CD4-positive, alpha-beta T cell treated with Interferon alpha-2 for 1 hour (primary cell): ENCODE measurements at places on chromosomes 12 and 14.

DNA sequence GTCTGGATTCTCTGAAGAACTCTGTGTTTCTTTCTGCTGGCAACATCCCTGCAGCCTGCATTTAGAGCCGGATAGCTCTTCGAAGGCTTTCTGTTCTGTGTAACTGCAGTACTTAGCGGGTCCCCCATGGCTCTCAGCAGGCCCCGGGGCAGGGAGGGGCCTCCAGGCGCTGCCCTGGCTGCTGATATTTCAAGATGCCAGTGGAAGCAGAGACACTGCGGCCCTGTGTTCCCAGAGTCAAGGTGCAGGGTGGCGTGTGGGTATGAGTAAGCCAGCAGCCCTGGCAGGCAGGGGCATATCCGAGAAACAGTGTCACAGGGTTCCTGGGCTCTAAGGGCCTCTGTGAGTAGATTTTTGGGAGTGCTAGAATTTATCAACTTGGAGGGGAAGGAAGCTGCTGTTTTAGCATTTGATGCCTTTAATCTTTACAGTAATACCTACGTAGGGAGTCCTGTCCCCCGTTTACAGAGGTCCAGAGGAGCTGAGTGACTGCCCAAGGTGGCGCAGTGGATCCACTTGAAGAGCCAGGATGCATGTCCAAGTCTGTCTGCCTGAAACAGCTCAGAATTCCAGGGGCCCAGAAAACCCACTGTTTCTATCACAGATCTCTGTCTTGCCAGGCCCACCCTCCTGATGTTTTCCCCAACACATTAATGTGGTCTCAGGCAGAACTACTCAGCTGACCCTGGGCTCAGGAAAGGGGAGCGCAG lies 16.2 kb downstream of the ESRRB start:
- no peak for DNase-seq

DNA sequence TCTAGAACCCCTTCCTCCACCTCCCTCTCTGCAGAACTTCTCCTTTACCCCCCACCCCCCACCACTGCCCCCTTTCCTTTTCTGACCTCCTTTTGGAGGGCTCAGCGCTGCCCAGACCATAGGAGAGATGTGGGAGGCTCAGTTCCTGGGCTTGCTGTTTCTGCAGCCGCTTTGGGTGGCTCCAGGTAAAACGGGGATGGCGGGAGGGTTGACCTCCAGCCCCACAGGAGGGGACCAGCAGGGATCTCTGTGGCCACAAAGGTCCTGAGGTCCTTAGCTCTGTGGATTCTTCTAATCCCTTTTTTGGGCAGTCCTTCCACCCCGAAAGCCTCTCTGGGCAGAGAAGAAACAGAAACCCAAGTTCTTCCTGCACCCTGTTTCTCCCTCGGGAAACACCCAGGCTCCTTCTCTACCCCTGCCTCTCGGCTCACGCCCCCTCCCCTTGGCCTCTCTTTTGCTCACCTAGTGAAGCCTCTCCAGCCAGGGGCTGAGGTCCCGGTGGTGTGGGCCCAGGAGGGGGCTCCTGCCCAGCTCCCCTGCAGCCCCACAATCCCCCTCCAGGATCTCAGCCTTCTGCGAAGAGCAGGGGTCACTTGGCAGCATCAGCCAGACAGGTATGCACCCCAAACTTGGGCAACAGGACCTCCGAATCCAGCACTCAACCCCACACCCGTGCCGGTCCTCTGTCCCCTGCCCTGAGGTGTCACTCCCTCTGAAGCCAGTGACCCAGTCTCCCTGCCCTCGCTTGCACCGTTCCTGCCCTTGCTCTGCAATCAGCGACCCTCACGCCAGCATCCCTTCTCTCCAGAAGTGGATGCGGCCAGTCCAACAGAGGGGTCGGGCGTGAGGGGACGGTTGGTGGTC lies 638 bp downstream of the LAG3 start:
- no peak for DNase-seq

DNA sequence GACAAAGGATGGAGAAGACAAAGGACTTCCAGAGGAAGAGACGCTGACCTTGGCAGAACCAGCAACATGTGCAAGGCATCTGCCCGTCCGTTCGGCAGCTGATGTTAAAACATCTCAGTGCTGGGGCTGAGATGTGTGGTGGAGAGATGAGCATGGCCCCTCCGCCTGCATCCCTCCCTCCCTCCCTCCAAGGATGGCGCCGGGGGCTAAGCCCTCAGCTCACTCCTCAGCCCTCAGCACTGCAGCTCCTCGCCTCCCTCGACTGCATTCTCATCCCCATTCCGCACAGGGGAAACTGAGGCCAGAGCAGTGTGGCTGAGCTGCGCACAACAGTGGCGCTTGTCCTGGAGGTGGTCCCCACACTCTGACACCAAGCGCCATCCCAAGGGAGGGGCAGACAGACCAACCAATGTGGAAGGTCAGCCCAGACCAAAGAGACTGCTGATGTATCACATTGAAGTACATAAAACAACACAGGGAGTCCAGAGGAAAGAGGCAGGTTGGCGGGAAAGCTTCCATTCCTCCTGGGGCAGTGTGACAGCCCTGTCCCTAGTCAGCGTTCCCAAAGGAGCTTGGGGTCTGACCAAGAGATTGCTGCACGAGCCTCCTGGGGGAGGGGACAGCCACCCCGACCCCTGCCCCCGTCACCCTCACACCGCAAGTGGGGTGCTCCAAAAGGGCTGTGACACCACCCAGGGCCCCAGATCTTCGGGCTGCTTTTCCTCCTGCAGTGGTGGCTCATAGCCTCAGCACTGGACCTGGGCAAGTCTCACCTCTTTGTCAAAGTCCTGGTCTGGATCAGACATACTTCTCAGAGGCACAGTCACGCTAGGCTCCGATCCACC lies 15.1 kb downstream of the AMN start:
- DNase-seq, result no peak

- no peak for DNase-seq
Observed at GRCh38 chr12:18696971-18697602, 40.7 kb downstream of the PLCZ1 start.

DNA sequence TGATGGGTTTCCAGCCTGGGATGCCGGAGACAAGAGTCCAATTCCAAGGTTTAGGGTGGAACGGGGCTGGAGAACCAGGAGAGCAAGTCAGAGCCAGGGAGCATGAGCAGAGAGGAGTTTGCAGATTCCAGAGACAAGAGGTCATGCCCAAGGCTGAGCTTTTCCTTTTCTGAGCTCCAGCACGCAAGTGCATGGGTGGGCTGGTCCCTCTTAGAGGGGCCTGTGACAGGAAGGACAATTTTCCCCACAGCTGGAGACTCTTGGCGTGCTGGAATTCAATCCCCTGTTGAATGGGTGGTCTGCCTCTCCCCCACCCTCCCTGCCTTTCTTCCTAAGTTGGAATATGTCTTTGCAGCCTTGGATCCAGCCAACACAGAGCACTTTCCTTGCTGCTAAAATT lies 431.9 kb downstream of the BCL11B start:
- no peak for DNase-seq

DNA sequence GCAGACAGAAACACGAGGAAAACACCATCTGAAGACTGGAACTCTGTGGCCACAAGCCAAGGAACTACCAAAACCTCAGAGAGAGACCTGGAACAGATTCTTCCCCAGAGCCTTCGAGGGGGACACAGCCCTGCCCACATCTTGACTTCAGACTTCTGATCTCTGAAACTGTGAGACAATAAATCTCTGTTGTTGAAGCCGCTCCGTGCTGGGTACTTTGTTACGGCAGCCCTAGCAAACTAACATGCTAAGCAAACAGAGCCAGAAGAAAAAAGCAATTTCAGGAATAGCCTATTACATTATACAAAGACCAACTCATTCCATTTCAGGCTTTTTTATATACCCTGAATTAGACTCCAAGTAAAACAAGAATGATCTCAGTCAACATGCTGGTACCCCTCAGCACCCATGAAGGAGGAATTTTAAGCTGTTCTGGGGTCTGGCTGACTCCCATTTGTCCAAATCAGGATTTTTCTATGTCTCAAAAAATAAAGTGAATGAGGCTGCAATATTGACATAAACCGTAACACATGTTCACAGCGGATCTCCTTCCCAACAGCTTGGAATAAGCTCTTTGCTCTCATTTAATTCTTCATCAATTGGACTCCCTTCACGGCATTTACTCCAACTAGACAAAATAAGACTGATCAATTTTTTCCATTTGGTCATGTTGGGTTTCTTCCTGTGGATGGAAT lies 190.1 kb downstream of the FOXN3 start:
- DNase-seq, result no peak

- DNase-seq, result no peak
Observed at GRCh38 chr12:49983892-49984291, 11.1 kb downstream of the AQP6 start.

- DNase-seq, result no peak
Observed at GRCh38 chr12:71682466-71682865, 3.4 kb upstream of the TMEM19 start.

DNA sequence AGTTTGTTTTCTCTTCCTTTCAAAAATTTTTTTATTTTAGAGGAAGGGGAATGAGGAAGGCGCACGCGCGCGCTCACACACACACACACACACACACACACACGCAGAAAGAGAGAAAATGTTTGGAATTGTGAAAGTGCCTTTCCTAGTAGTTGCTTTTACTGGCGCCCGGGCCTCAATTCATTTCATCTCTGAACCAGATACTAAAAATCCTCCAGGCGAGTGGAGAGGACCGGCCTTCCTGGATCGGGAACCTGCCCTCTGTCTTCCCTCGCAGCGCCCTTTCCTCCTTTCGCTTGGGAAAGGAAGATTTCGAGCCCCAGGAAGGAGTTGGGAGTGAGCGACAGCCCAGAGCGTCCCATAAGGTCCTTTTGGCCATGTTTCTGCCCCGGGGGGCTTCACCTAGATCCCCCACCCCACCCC lies 7.8 kb upstream of the TBX3 start:
- no peak for DNase-seq
